ENCODE measurements at places on chromosomes 7 and 10.
A peak's percentile ranks its signal among the peaks of the same experiment; 100 is the strongest.

GRCh38 chr7:112395411-112395810, 54.8 kb upstream of the IFRD1 start:
- no peak for DNase-seq

DNA sequence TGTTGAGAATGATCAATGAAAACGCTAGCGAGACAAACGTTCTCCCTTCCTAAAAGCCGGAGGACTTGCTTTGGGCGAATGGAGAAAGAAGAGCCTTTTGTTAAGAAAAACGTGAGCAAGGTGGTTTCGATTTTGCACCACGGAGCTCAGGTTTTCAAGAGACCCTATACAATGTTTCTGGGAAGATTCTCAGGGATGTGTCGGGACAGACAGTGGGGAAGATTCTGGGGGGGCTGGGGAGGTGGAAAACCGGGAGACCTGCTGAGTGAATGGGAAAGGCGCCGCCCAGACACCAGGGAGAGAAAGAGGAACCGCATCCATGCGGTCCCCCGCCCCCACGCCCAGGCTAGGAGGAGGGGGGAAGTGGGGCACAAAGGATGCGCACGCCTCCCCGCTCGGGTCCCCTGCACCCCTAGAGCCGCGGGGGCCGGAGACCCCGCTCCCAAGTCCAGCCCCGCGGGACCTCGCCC, 745 bp downstream of the YWHAG start:
- no peak for DNase-seq

- no peak for DNase-seq
Observed at GRCh38 chr7:50095634-50096033, 2.6 kb upstream of the ZPBP start.

- DNase-seq = peak; percentile 9
Observed at GRCh38 chr7:73811760-73812168, 19.0 kb upstream of the CLDN4 start.

- no peak for DNase-seq
Observed at GRCh38 chr10:91366704-91367103, 43.4 kb upstream of the HECTD2 start.

GRCh38 chr7:55397617-55398016, 32.5 kb downstream of the LANCL2 start:
- no peak for DNase-seq

- peak; percentile 6 for DNase-seq
Observed at GRCh38 chr10:73413108-73413527, 740 bp downstream of the ANXA7 start.

Data from stimulated activated CD8-positive, alpha-beta memory T cell treated with anti-CD3 and anti-CD28 coated beads, Interleukin-4, amount 100 ng/mL, for 1 hour (primary cell).